Ascending aorta (tissue), 2 donors: ENCODE measurements at places on chromosomes 7 and 10.
A peak's percentile ranks its signal among the peaks of the same experiment; 100 is the strongest.

DNA sequence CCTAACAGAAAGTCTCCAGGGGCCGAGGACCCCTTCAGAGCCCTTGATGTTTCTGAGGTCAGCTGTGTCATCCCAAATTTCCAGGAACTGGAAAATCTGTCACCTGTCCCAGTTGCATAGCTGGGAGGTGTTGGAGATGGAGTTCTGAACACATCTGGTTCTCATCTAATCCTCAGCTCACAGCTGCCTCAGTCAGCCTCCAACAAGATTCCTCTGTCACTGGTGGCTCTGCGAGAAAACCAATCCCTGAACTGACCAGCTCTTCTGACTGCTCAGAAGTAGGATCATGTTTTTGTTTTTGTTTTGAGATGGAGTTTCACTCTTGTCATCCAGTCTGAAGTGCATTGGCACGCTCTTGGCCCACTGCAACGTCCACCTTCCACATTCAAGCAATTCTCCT lies 37.6 kb upstream of the MYL10 start:
- DNase-seq, result no peak

- DNase-seq, result no peak
Observed at GRCh38 chr7:36512616-36513015, 123.0 kb downstream of the ANLN start.

DNA sequence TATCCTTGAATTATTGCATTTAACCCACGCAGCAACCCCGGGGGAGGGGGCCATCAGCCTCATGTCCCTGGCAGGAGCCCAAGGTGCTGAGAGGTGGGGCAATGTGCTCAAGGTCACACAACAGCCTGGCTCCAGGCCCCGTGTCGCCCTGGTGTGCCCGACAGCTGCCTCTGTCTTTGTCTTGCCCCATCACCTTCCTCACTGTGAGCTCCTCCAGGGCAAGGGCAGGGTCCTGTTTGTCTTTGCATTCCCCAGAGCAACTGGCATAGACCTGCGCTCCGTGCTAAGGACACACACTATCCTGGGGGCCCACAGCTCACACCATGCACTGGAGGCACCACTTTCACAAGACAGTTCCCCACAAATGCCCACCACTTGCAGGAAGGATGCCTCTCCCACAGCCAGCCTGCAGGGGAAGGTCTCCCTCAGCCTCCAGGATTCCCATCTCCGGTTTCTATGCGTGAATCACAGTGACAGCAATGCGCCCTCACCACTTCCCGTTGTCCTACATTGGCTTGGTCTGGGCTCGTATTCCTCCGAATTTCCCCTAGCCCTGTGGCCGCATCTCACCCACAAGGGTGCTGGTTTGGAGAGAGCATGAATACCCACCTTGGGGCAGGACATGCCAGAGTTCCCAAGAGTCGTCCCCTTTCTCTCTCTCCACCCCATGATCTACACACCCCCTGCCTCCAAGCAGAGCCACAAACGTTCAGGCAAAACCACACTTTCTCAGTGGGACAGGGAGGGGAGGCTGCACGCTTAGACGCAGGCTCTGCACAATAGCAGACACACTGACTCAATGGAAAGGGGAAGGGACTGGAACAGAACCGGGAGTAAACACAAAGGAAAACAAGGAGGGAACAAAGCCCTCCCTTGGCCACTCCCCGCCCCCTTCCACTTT lies 10.3 kb downstream of the ITPRIP start:
- DNase-seq, result peak; percentile 69

- DNase-seq, result no peak
Observed at GRCh38 chr7:32005577-32005976, 64.6 kb downstream of the PDE1C start.

DNA sequence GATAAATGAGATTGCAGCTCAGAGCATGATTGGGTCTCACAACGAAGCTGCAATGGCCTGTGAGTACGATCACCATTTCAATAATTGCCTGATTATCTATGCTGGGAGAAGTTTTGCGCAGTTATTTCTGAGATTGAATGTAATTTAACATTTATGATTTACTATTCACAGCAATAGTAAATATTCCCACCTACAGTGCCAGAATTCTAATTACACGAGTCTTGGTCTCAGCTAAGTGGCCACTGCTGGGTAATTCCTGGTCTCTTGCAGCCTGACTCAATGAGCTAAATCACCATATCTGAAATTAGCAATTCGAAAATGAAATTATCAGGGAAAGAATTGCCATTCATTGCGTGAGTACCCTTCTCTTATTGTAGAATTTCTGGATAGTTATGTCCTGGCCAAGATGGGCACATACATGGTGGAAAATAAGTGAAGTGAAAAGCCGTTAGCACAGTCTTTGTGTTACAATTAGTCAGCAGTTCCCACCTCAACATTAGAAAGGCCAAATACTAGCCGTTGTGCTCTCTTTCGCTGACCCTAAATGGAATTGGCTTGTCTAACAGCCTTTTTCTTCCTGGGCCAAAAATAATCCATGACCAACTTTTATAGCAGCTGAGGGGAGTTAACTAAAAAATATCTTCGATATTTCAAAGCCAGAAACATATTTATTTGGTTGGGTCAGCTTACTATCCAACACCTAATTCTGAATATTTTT lies 681.0 kb upstream of the C7orf33 start:
- DNase-seq, result no peak

DNA sequence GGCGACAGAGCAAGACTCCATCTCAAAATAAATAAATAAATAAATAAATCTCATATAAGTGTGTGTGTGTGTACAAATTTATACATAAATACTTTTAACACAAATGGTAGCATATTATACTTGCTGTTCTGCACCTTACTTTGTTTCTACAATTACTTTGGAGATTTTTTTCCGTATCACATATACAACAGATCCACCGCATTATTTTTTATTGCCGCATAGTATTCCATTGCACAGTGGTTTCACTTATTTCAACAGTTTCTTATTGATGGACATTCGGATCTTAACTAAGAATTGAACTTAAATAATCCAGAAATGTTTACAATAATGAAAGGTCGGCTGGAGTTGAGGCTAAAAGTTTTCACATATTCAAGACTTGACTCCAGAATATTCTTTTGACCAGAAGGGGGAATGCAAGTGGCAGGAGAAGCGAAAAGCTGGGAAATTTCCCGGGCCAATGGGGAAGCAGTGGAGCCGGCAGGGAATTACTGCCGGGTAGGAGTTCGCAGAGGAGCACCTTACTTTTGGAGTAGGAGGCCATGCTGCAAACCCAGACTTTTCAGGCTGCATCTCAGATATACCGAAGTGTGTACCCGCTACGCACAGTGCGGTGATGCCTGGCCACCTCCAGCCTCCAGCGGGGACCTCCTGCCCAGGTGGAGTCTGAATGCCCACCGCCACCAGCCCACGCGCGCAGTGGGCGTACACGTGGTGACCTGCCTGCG lies 415 bp upstream of the CNNM1 start:
- DNase-seq, result no peak

GRCh38 chr10:117619223-117619622 lies 76.7 kb downstream of the EMX2 start:
- DNase-seq, result no peak

- no peak for DNase-seq
Observed at GRCh38 chr7:12456506-12456905, 52.8 kb upstream of the VWDE start.

GRCh38 chr10:20418286-20418685 lies 478.8 kb downstream of the NEBL start:
- DNase-seq, result no peak

GRCh38 chr7:130384371-130384801 lies 4.1 kb downstream of the CPA1 start:
- no peak for DNase-seq

DNA sequence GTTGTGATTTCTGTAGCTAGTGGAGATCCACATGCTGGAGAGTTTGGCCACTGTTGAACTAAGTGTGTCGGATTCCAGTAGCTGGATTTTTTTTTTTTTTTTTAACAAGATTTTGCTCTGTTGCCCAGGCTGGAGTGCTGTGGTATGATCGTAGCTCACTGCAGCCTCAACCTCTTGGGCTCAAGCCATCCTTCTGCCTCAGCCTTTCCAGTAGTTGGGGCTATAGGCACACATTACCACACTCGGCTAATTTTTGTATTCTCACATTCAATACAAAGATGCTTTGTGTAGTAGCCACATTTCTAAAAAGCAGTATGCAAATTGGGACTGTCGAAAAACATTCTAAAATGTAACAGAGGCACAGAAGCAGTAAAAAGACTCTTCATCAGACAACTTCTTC lies 63.5 kb downstream of the RABGEF1 start:
- no peak for DNase-seq

- no peak for DNase-seq
Observed at GRCh38 chr7:3201306-3201705, 99.7 kb upstream of the SDK1 start.

- no peak for DNase-seq
Observed at GRCh38 chr10:52652431-52653262, 119.9 kb downstream of the MBL2 start.

GRCh38 chr7:40570223-40570622 lies 435.4 kb downstream of the SUGCT start:
- no peak for DNase-seq

- no peak for DNase-seq
Observed at GRCh38 chr10:107546284-107546683, 381.8 kb upstream of the SORCS1 start.

DNA sequence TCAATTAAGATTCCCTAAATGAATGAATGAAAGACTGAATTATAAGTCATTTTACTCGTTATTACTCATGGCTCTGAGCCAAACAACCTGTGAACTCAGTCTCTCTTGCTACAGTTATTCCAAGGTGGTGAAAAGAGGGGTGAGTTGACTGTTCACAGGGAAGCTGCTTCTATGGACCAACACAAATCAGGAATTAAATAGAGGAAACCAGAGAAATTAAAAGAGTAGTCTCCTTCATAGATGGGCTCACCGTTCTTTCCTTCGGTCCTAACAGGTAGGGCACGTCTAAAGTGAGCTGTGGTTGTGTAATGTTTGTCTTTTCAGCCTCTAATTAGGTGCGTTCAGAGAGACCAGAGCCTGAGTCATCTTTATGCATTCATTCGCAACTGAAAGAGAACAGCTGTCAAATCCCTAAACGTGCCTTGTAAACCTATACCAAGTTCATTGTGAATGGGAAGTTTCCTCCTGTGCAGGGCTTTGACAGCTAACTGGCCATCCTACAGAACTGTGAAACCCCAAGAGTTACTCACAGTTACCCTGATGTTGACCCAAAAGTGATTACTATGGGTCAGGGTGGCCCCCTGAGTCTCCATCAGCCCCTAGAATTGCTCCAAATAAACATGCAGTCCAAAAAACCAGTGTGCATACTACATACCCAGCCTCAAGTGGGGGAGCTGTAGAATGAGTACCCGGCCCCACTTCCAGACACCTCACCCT lies 18.2 kb upstream of the C10orf53 start:
- no peak for DNase-seq

- DNase-seq, result no peak
Observed at GRCh38 chr7:35232994-35233393, 20.9 kb downstream of the TBX20 start.

GRCh38 chr10:71501402-71501801 lies 104.7 kb downstream of the CDH23 start:
- DNase-seq, result no peak

DNA sequence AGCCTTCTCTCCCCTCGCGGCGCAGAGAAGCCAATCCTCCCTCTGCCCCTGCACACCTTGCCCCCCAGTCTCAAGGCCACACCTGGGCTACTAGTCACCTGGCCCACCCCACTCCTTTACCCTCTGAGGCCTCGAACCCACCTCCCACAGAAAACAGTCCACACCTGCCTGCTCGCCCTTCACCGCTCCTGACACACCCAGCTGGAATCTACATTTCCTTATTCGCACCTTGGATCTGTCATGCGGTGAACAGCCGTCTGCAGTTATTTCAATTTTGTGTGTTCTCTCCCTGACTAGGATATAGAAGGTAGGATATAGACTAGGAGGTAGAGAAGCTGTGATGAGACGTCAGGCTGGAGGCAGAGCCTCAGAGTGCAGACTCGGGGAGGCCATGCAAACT lies 29.4 kb downstream of the SMKR1 start:
- no peak for DNase-seq

DNA sequence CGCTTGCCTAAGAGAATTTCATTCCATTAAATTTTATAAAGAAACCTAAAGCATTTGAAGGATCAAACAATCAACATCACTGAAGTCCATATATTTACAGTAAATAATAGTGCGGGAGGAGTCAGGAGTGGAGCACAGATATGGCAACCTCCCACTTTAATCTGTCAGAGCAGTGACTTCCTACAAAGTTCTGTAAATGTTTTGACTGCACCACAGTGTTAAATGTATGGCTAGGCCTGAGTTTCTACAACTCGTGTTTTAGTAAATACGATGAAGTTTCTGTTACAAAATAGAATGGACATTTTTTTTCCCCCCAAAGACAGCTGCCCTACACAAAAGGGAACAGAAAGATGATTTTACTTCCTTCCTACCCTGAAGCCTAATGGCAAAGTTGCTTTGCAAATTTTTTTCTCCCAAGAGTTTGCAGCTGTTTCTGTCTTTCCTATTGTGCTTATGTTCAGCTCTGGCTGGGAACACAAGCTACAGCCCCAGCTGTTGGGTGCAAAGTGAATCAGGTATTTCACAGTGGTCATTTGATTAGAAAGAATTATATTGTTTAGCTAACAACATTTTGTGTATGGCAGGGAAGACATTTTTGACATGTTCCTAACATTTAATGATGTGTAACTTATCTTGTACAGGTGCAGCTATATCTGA lies 62.1 kb downstream of the MET start:
- DNase-seq, result no peak

- DNase-seq, result no peak
Observed at GRCh38 chr7:137798073-137798763, 48.6 kb downstream of the DGKI start.

DNA sequence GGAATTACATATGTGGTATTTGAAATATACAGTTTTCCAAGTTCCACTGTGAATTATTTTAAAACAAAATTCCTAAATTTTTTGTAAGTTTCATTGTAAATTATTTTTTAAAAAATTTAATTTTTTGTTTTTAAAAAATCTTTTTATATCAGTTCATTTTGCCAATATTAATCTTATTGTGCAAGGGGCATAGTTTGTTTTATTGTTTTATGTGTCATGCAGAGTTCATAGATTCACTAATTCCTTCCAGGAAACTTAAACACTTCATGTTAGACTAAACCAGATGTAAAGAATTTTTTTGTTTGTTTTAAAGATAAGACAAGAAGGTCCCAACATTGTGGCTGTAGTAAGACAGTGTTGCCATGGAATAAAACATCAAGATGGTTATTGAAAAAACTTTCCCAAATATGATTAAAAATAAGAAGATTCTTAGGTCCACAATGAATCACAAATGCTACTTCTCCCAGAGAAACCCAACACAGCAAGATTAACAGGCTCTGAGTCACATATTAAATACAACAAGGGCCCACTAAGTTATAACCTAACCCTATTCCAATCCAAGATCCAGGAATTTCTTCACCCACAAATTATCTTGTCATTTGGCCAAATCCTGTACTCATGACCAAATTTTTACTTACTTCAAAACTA lies 464.7 kb upstream of the IGFBP3 start:
- no peak for DNase-seq

- no peak for DNase-seq
Observed at GRCh38 chr10:133384071-133384470, 5.0 kb downstream of the PAOX start.

GRCh38 chr10:93993782-93994437 lies at the start of gene PLCE1:
PLCE1 (plus strand) TSS chr10:93993931; CDS start chr10:94031047, 37,116 bp downstream.
- DNase-seq, result no peak

- DNase-seq, result no peak
Observed at GRCh38 chr10:93553482-93554315, 12.8 kb upstream of the FFAR4 start.

GRCh38 chr7:74053589-74054186 lies 25.7 kb downstream of the ELN start:
- DNase-seq, result no peak
